ENCODE measurements at places on chromosomes 1 and 21. TPM values are rescaled to one million over a fixed set of nuclear protein-coding genes. Genes with fewer than 3 reads are reported as not detected.

Gene LZIC
- total RNA-seq = 27.4 TPM

Gene AVPR1B
- total RNA-seq = not detected

GRCh38 chr1:92424381-92424780 lies 62.3 kb downstream of the GFI1 start:
- H3K27me3 ChIP-seq = no peaks in the 10 kb centered on the region
- H3K4me3 ChIP-seq = no peak overlapping the region
- no peak for DNase-seq
- no peaks in the 10 kb centered on the region for H3K4me1 ChIP-seq
- H3K27ac ChIP-seq = no peak overlapping the region

DNA sequence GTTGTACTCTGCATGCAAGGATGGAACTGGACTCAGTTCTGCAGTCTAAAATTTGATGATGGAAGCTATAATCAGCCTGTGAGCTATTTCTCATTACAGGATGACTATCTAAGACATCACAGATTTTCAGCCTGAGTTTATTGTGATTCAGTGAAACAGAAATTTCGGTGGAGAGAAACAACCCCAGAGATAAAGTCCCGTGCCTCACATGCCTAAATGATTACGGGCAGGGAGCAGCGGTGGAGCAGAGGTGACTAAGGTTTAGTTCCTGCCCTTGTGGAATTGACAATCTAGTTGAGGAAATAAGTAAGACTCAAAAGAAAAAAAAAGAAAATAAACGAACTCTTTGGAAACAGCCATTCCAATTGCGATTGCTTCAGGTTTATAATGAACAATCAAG lies 96.9 kb downstream of the GRIK3 start:
- H3K27ac ChIP-seq = no peak overlapping the region
- DNase-seq = no peak
- H3K36me3 ChIP-seq = no peaks in the 10 kb centered on the region
- H3K27me3 ChIP-seq = peaks cover 94% of the 10 kb centered on the region
- H3K4me1 ChIP-seq = no peaks in the 10 kb centered on the region
